Left renal cortex interstitium (tissue), 4 donors: ENCODE measurements at places on chromosomes 3 and 15. TPM values are rescaled to one million over a fixed set of nuclear protein-coding genes. Genes with fewer than 3 reads are reported as not detected.

STAB1 gene
- polyA plus RNA-seq: 35.3 TPM

GOLGA8G gene
- not detected for polyA plus RNA-seq

MINDY2 gene
- 25.9 TPM for polyA plus RNA-seq

SEMA4B gene
- 42.0 TPM for polyA plus RNA-seq

RPL32 gene
- 2,397 TPM for polyA plus RNA-seq

KCNMB3 gene
- 4.4 TPM for polyA plus RNA-seq

DNA sequence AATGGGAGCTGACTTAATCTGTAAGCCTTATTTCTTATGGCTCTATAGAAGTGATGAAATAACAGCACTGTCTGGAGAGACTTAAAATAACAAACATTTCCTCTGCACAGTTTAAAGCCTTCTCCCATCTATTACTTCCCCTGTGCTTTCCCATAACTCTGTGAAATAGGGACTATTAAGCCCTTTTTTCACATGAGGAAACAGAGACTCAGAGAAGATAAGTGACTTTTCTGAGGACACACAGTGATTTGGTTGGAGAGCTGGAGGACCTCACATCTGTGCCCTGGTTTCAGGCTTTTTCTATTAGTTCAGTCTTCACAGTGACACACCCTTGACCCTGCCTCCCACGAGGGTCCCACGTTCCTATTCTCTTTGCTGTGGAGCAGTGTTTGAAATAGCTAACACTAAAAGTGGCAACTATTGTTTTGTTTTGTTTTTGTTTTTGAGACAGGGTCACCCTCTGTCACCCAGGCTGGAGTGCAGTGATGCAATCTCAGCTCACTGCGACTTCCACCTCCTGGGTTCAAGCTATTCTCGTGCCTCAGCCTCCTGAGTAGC, 82.9 kb downstream of the ST6GAL1 start:
- no peak for DNase-seq

DNA sequence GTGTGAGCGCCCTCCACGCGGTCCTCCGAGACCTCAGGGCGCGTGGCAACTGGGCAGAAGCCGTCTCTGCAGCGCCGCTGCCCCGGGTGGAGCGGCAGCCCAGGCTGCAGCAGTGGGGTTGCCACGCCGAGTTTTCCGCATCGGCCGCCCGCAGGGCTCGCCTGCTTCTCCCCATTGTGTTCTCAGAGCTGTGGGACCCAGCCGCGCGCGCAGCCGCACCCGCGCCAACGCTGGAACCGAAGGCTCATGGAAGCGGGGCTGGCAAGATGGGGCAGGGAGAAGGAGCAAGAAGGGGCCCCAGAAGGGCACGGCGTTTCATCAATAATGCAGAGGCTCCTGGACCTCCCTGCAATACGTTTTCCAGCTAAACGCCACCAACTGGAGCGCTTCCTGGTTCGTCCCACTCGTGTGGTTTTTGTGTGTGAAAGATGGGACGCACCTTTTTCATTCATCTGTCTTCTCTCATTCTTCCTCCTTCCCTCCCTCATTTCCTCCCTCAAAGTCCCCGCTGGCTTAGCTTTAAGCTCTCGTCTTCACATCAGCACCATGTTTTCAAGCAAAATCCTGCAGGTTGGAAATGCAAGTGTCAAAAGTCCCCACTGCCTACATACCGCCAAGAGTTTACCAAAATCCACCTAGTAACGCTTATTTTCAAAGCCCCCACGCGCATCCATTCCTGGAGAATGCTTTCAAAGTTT, 1.2 kb downstream of the ROBO1 start:
- DNase-seq: no peak

GRCh38 chr3:151312972-151313371, 3.6 kb downstream of the GPR87 start:
- DNase-seq: no peak

- DNase-seq: no peak
Measured at GRCh38 chr3:10389339-10389738, 68.4 kb upstream of the SEC13 start.

- DNase-seq: no peak
Measured at GRCh38 chr3:187997490-187997889, 156.5 kb upstream of the LPP start.

- DNase-seq: no peak
Measured at GRCh38 chr3:140249188-140249587, 314.2 kb downstream of the CLSTN2 start.

DNA sequence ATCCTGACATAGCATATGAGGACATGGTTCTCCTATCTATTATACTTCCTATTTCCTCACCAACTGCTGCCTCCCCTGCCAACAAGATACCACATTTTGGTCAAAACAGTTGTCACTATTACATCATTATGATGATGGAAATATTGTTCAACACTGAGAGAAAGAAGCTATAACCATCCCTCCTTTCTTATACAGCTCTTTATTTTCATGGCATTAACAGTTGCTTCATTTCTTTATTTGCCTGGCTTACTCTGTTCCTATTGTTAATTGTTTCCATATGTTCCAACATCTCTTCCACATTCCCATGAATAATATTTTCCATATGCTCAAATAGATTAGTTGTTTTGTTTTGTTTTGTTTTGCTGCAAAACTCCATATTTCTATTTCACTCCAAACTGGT, 40.8 kb upstream of the FILIP1L start:
- no peak for DNase-seq

- no peak for DNase-seq
Measured at GRCh38 chr3:32340611-32341365, 50.9 kb upstream of the CMTM7 start.

DNA sequence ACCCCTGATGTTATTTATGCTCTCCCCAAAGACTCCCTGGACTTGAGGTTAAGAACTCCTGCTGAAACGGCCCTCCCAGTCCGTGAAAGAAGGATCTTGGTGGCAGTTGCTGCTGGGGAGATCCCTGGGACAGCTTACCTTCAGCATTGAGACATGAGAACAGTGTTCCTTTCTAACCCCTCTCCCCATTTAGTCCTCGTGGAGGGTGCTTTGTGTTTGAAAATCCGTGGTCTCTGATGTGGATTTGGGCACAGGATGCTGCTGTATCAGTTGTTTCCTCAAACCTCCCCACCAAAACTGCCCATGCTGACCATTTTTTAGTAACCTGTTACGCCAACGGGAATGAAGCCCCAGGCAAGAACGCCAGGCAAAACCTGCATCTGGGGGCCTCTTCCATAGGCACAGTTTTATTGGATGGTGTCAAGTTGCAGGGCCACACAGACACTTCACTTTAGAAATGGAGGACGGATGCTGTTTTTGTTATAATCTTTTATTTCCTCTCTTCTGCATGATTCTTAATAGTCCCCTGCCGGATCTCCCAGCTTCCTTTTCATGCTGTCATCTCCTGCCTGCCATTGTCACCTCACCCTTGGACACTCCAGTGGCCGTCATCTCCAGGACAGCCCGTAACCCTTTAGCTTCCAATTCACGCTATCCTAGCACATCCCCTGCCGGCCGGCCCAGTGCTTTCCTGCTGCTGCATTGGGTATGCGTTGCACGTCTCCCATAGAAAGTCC, 31.7 kb upstream of the CEMIP start:
- no peak for DNase-seq

DNA sequence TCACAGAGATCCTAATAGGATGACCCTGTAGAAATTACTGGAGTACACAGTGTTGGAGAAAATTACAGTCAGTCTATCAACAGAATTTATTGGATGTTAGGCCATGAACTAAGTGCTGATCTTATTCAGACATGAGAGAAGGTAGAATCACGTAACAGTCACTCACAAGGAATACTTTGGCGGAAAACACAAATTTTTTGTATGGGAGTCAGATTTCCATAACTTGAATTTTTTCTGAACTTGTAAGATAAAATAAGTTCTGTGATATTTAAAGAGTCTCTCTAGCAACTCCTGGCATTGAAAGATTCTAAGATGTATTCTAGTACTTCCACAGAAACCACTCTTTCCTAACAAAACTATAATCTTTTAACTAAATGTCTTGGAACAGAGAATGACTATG, 178.8 kb upstream of the MME start:
- DNase-seq: no peak

- no peak for DNase-seq
Measured at GRCh38 chr3:140449413-140450256, 228.2 kb upstream of the TRIM42 start.

GRCh38 chr15:35958975-35959374, 413.0 kb upstream of the DPH6 start:
- no peak for DNase-seq

DNA sequence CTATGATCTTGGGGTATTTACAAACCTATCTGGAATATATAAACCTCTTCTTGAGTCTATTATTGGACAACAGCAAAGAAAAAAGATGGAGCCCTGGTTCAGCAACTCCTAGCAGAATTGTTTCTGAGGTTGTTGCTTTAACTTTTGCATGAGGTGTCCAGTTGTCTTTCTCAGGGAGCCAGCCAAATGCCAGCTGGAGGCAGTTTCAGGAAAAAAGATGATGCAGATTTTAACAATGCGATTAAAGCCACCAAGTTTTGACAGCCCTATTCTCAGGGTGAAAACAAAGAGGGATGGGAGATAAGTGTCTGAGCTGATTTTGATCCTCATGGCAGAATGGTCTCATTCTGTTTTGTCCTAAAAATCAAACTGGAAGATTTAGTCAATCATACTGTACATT, 181.6 kb upstream of the RASGRP1 start:
- no peak for DNase-seq

- DNase-seq: no peak
Measured at GRCh38 chr15:74523982-74524381, 17.0 kb upstream of the ARID3B start.

DNA sequence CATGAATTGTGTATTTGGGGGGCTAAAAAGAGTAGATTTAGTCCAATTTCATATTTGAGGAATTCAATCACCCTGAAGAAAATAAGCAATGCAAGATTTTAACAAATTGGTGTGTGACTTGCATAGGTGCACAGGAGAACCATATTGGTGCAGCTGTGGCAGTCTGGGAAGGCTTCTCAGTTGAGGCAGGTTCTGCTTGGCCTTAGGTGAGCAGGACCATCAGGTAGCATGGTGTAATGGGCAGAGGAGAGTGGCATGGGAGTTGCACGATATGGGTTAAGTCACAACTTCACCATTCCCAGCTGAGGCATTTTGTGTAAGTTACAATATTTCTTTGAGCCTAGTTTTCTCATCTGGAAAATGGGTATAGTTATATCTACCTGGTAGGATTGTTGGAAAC, 10.5 kb downstream of the EBLN2 start:
- no peak for DNase-seq

GRCh38 chr3:58857402-58857801, 190.8 kb upstream of the FAM3D start:
- DNase-seq: no peak

- DNase-seq: no peak
Measured at GRCh38 chr3:15979495-15979894, 181.7 kb upstream of the ANKRD28 start.
